Activated CD8-positive, alpha-beta memory T cell treated with anti-CD3 and anti-CD28 coated beads for 1 hour (primary cell): ENCODE measurements at places on chromosomes 11 and 22.
A peak's percentile ranks its signal among the peaks of the same experiment; 100 is the strongest.

DNA sequence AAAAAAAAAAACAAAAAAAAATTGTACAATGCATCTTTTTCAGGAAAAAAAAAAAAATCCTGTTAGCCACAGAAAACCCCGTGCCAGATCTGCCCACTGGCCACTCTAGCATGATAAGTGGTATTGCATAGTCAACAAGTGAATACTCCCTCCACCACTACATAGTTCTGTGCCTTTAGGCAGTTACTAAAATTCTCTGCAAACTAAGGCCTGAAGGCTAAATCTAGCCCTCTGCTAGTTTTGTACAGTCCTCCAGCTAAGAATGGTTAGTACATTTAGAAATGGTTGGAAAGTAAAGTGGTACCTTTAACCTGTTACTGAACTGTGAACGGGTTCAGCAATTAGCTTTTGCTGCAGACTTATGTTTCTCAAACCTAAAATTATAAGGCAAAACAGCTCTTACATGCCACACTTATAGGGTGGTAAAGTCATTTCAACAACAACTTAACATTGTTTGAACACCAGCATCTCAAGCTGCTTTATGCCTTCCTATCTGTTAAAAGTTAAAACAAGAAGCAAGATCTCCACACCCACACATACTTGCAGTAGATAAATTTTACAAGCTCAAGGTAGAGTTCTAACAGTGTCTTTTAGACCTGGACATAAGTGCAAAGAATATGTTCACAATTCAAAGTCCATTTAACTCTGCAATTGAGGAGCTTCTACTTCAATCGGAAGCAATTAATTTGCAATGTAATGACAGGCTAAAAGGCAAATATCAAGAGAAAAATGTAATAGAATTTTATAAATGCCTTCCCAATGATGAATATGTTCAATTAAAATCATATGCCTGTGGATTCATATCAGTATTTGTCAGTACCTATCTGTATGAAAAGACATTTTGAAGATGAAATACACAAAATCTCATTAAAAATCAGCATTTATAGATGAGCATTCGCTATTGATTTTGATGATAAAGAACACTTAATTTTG is 7.3 kb downstream of the C11orf71 start:
- DNase-seq: no peak

- DNase-seq: no peak
These were observed 4.4 kb upstream of the TPCN2 start for GRCh38 chr11:69044111-69045013.

GRCh38 chr11:132337819-132338416 is 967.5 kb downstream of the NTM start:
- no peak for DNase-seq

DNA sequence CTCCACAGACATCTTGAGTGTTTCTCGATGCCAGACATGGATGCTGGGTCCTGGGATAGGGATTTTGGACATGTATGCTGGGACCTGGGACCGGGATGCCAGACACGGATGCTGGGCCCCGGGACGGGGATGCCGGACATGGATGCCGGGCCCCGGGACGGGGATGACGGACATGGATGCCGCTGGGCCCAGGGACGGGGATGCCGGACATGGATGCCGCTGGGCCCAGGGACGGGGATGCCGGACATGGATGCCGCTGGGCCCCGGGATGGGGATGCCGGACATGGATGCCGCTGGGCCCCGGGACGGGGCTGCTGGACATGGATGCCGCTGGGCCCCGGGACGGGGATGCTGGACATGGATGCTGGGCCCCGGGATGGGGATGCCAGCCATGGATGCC is 97.1 kb upstream of the NNMT start:
- no peak for DNase-seq

DNA sequence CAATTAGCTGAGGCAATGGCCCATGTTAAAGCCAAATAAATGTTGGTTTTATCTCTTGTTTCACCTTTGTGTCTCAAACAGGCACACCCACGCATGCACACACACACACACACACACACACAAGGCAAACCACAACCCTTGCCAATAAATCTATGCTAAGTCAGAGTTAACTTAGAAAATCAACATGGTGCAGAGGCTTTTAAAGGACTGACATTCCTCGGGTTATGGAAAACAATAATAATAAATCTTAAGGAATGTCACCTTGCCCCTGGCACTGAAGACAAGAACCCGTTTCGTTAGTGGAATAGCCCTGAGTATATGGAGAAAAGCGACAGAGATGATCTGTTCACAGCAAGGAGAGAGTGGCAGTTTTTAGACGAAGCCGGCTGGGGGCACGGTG is 326.3 kb downstream of the NTM start:
- no peak for DNase-seq

- DNase-seq: peak; percentile 62
These were observed 3.8 kb downstream of the GAL3ST3 start for GRCh38 chr11:66045177-66045639.

DNA sequence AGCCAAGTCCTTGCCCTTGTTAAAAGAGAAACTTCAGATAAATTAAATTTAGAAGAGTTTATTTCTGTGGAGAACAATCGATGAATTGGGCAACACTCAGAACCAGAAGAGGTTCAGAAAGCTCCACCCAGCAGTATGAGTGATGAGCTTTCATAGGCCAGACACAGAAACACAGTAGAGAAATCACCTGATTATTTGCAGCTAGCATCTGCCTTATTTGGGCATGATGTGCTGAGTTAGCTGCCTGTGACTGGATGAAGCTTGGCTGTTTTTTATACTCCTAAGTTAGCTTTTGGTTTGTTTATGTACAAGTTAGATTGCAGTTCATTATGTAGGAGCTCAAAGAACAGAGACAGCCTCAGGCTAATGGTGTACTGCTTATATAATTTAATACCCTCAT is 269.5 kb upstream of the SESN3 start:
- DNase-seq: no peak

DNA sequence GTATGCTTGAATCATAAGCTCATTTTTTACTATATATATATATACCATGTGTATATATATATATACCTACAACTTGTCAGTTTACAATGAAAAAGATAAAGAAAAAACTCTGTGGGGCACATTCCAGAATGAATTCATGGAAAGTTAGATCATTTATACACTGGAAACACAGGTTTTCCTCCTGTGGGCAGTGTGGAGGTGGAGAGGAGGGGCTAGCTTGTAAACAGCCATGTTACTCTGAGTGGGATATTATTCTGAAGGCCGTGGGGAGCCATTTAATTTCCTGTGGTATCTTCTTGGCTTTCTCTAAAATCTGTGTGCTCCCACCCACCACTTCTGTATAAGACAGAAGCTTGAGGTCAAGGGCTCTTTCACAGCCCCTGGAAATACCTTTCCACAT is 273.4 kb upstream of the MTNR1B start:
- no peak for DNase-seq

DNA sequence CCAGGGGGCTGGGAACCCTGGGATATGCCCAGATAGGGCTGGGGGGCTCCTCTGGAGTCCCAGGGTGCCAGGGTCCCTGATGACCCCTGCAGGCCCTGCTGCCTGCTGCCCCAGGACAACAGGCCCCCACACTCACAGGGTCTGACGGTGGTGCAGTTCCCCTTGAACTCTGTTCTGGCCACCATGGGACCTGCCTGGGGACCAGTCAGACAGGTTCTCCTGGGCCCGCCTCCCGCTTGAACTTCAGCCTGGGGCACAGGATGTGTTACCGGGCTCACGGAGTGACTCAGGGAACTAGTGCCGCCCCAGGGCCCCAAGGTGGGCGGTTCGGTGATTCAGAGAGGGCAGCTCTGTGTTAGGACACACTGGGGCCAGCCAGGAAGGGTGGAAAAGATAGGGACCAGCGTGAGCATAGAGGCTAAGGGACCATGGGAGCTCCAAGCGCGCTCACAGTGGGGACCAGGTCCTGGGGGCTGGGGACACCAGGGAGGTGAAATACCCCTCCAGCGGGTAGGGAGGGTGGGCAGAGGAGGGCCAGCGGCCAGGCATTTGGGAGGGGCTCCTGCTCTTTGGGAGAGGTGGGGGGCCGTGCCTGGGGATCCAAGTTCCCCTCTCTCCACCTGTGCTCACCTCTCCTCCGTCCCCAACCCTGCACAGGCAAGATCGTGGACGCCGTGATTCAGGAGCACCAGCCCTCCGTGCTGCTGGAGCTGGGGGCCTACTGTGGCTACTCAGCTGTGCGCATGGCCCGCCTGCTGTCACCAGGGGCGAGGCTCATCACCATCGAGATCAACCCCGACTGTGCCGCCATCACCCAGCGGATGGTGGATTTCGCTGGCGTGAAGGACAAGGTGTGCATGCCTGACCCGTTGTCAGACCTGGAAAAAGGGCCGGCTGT is 21.5 kb upstream of the TXNRD2 start:
- no peak for DNase-seq

DNA sequence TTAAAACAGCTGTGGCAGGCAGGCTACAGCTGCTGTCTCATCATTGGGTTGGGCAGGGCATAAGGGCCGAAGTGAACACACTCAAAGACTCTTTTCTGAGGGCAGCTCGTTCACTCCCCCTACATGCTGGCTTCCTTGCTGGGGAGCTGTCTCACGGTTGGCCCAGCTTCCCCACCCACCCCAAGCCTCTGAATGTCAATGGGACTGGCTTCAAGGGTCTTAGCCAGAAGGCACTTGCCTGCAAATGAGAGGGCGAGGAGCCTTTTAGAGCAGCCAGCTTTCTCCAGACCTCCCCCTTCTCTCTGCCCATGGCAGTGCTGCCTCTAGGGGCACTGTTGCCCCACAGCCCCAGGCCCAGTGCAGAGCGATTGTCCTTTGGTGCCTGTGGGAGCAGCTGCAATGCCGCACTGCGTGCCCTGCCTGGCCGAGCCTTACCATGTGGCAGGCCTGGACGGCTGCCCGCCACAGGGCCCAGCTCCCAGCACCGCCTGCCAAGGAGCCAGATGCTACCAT is 94.7 kb upstream of the RASSF10 start:
- DNase-seq: no peak

GRCh38 chr11:121132211-121132976 is 31.4 kb downstream of the TECTA start:
- no peak for DNase-seq

- no peak for DNase-seq
These were observed 494.6 kb upstream of the LRRC4C start for GRCh38 chr11:41954034-41954433.

GRCh38 chr11:14635546-14635945 is 8.1 kb upstream of the PDE3B start:
- no peak for DNase-seq

GRCh38 chr11:110679323-110679975 is 32.8 kb downstream of the ARHGAP20 start:
- DNase-seq: no peak

GRCh38 chr11:33545931-33546330 is 154.7 kb downstream of the C11orf91 start:
- no peak for DNase-seq

DNA sequence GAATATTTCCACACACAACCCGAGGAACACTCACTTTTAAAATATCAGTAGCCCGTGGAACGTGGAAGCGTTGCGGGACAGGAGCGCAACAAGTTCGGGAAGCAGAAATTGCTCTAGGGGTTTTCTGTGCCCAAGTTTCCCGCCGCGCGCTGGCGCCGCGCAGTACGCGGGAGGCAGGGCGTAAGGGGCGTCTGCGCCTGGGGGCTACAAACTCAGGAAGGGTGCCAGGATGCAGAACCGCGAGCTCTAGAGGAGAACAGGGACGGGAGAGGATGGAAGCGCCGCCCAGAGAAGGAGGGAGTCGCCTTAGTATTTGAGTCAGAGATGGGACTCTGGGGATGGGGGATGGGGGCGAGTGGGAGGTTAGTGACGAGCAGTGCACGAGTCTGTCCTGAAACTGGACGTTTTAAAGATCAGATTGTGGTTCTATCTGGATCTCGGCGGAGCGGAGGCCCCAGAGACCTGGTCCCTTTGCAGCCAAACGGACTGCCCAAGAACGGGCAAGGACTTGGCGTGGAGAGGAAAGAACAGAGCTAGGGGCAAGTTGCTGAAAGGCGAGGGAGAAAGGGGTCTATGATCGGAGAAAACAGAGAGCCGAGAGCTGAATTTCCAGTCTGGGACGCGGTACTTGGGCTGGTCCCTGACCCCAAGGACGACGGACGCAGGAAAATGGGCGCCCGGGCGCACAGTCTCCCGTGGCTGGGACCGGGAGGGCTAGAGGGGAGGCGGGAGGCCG is 4.7 kb downstream of the BSX start:
- no peak for DNase-seq

DNA sequence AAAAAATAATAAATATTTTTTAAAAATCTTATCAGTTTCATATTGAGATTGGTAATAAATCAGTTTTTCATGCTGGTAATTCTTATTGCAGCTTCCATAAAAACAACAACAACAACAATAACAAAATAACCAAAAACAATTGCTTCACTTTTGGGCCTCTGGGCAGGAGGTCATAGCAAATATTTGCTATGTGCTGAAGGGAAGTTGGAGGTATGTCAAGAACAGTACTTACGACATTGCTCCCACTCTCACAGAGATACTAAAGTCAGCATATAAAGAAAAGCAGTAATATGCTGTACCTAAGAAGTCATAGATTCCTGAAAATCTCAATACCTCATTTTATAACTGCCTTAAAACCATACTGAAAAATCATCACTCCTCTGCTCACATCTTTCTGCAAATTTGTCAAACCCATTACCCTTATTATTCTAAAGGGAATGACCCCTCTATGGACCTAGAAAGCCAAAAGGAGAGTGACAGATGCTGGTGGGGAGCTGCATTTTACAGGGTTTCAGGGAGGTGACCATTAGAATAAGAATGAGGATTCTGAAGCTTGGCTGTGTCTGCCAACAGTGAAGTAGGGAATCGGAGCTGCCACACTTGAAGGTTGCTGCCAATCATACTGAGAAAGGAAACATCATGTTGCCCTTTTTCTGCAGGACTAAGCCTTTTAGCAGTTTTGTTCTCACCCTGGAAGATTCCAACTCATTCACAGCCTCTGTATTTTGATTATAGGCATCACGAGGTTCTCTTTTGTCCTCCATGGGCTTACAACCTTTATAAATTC is 742.9 kb downstream of the LRRC4C start:
- no peak for DNase-seq

DNA sequence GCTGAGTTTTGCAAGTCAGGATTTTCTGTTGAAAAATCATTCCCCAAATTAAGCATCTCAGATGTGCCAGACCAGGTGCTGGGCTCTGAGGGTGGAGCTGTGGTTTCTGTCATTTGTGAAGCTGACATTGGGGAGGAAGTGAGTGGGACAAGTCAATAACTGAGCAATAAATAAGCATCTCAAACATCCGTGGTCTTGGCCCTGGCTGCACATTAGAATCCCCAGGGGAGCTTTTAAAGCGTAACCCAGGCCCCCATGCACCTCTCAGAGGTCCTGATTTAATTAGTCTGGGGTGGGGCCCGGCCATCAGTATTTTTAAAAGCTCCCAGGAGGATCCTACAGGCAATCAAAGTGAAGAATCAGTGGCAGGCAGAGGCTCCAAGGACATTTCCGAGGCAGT is 420.0 kb downstream of the MN1 start:
- no peak for DNase-seq

DNA sequence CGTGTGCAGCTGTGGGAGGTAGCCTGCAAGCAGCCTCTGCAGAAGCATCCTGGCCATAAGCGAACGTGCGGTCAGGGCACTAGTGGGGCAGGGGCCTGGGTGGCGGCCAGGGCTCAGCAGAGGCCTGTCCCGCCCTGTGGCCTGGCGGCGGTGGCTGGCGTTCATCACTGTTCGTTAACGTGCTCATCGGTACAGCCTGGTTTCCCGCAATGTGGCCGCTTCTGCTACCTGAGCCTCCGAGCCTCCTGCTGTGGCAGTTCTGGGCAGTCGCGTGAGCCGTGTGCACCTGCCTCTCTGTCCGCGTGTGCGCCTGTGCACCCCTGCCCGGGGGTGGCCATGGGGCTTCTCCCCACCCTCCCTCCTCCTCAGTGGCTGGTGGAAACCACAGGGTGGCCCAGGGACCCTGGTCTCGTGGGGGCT is 117.9 kb downstream of the KCNQ1OT1 start:
- DNase-seq: no peak

GRCh38 chr11:133694701-133695100 is 150.6 kb downstream of the SPATA19 start:
- no peak for DNase-seq
